OCI-LY7 (cell line): ENCODE measurements at places on chromosomes 13 and 19.

- DNase-seq: peak; percentile 23
These were observed 539 bp downstream of the ZNF554 start for GRCh38 chr19:2820112-2820702.

- no peak for DNase-seq
These were observed 4.8 kb upstream of the TM9SF2 start for GRCh38 chr13:99496184-99497142.

GRCh38 chr19:34856052-34856451 is 70.7 kb upstream of the ZNF30 start:
- no peak for DNase-seq

DNA sequence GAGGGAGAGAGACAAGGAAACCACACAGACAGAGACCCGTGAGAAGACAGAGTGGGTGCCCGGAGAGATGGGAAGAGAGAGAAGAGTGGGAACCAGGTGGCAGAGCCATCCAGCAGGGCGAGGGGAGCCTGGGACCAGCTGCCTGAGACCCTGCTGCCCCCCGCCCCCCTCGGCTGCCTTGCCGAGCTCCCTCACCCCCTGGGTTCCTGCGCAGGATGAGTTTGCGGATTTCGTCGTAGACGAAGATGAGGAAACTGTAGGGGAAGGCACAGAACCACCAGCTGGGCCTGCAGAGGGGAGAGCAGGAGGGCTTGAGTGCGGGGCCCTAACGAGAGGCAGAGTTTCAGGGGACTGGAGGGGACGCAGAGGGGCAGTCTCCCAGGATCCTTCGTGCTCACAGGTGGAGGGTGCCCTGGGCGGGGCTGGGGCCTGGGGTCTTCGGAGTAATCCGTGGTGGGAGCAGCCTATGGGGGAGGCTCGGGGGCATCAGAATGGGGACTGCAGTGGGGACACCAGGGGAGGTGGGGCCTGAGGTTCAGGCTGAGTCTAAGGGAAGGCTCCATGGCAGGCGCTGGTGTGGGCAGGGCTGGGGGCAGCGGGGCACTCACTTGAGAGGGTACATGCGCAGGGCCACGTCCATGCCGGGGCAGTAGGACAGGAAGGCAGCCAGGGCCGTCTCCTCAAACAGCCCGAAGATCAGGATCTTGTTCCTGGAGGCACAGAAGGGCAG is 8.1 kb upstream of the RABAC1 start:
- DNase-seq: no peak

DNA sequence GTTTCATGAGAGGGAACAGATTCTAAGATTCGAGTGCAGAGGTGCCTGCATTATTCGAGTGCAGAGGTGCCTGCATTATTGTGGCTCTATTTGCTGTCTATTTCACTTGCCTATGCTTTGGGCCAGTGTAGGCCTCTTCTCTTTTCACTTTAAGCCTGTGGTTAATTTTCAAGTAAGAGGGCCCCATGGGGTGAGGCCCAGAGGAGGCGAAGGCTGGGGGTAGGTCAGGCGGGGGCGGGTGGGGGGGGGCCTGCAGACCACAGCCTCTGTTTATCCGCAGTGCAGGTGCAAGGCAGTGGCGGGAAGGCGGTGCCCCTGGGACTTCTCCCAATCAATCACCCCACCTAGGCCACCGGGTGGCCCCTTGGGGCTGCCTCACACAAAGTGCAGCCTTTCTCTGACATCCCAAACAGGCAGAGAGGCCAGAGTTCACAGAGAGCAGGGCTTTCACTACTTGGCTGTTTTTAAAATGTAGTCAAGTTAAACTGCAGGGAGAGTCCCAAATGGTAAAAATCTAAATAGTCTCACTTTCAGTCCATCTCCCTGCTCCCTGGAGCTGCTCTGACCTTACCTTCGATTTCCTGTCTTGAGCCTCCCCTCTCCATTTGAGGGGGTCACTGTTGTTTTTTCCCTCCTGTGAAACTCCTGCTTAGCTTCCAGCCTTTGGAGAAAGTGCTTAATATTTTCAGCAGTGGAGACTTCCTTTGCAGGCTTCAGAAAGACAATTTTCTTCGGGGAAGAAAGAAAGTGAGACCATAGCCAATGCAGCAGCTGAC is 249.0 kb downstream of the DLEU7 start:
- peak; percentile 98 for DNase-seq

- no peak for DNase-seq
These were observed 13.6 kb upstream of the ZNF14 start for GRCh38 chr19:19746286-19747213.

DNA sequence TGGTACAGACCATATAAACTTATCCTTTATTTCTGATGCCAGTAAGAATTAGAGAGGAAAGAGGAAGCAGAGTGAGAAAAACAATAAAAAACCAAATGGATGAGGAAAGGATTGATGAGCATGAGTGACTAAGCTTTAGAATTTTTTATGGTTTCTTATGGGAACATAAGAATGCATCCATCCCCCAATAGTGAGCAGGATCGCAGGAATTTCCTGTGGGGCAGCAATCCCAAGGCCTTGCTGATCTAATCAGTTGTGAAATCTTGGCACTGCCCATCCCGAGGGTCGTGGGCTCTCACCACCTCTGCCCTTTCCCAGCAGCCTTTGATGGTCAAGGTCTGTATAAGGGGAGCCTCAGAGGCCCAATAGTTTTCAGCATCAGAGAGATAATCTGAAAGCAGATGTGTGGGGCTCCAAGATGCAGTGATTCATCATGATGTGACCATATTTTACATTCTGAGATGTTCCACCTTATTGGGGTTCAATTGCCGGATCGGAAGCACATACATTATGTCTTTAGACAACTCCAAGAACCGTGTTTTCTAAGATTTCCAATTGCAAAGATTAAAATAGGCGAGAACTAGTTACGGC is 222.1 kb downstream of the DNAJC15 start:
- no peak for DNase-seq

GRCh38 chr13:97948041-97948440 is 5.4 kb upstream of the IPO5 start:
- no peak for DNase-seq

GRCh38 chr13:48954081-48954480 is 21.6 kb upstream of the FNDC3A start:
- no peak for DNase-seq

GRCh38 chr19:6227936-6228325 is 51.8 kb downstream of the MLLT1 start:
- no peak for DNase-seq

GRCh38 chr19:2582984-2583956 is 107.3 kb downstream of the GADD45B start:
- DNase-seq: peak; percentile 28

GRCh38 chr13:81800433-81800832 is 1459.5 kb upstream of the SPRY2 start:
- DNase-seq: no peak

GRCh38 chr13:60158321-60158801 is 5.4 kb downstream of the DIAPH3 start:
- DNase-seq: no peak

- peak; percentile 80 for DNase-seq
These were observed 1.2 kb downstream of the PPM1N start for GRCh38 chr19:45499196-45500180.

GRCh38 chr19:10222201-10222890 is 8.8 kb downstream of the S1PR2 start:
- DNase-seq: peak; percentile 67

GRCh38 chr19:50308991-50309390 is 20.2 kb downstream of the KCNC3 start:
- DNase-seq: no peak
